ENCODE measurements at places on chromosomes 2 and 18. TPM values are rescaled to one million over a fixed set of nuclear protein-coding genes. Genes with fewer than 3 reads are reported as not detected.

DNA sequence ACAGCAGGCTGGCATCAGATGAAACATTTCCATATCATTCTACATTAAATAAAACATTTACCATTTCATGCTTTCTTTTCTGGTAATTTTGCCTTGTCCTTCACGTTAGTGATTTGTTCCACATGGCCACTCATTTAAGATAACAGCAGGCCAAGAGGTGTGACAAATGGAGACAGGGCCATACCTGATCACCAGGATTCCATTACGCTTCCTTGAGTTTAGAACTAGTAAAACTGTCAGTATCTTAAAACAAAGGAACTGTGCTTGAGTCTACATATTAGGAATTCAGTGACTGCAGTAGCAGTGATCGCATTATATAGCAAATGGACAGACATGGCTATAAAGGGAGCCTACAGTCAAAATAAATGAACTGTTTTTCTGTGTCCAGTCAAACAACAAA, 155.1 kb upstream of the FSHR start:
- H3K27me3 ChIP-seq, result no peaks in the 10 kb centered on the region
- H3K4me1 ChIP-seq, result no peaks in the 10 kb centered on the region
- no peak for DNase-seq
- H3K27ac ChIP-seq, result no peak overlapping the region
- no peaks in the 10 kb centered on the region for H3K36me3 ChIP-seq

- H3K4me1 ChIP-seq, result no peaks in the 10 kb centered on the region
- DNase-seq, result peak; percentile 64
- H3K36me3 ChIP-seq, result no peaks in the 10 kb centered on the region
These were observed 213.4 kb upstream of the GATA6 start for GRCh38 chr18:21955757-21956652.

GRCh38 chr2:47295131-47295980, 107.6 kb upstream of the MSH2 start:
- no peaks in the 10 kb centered on the region for H3K27me3 ChIP-seq
- H3K4me3 ChIP-seq, result no peak overlapping the region
- no peak overlapping the region for H3K27ac ChIP-seq

GRCh38 chr2:219525533-219526232, 11.4 kb downstream of the ASIC4 start:
- no peak overlapping the region for H3K4me3 ChIP-seq
- no peak overlapping the region for H3K27ac ChIP-seq

DNA sequence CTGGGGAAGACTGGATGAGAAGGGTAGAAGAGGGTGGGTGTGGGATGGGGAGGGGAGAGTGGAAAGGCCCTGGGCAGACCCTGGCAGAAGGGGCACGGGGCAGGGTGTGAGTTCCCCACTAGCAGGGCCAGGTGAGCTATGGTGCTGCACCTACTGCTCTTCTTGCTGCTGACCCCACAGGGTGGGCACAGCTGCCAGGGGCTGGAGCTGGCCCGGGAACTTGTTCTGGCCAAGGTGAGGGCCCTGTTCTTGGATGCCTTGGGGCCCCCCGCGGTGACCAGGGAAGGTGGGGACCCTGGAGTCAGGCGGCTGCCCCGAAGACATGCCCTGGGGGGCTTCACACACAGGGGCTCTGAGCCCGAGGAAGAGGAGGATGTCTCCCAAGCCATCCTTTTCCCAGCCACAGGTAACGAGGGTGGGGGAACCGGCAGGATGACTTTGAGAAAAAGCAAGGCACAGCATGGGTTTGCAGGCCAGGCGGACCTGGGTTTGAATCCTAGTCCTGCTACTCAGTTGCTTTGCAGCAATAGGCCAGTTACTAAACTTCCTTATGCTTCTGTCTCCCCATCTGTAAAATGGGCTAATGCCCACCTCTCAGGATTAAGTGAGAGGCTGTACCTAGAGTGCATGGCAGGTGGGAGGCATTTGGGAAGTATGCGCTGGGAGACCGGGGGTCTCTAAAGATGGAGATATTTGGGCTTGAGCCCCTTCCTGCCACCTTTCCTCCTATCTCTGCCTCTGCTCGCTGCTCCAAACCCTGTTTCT, at the start of gene INHA:
Gene INHA (plus strand): TSS at position 74 of the 765 bp plus-strand sequence. CDS start 65 bp downstream, at position 139.
- H3K27ac ChIP-seq, result peak within 1 kb of the TSS; percentile 35
- peak within 1 kb of the TSS; percentile 51 for H3K4me3 ChIP-seq

Gene ZNF521
- 16.4 TPM for total RNA-seq

GRCh38 chr2:64328415-64328722, 125.6 kb upstream of the LGALSL start:
- H3K27me3 ChIP-seq, result no peaks in the 10 kb centered on the region
- DNase-seq, result no peak
- H3K4me1 ChIP-seq, result peaks cover 12% of the 10 kb centered on the region
- no peak overlapping the region for H3K27ac ChIP-seq

Gene KIAA2012
- total RNA-seq, result 5.3 TPM

DNA sequence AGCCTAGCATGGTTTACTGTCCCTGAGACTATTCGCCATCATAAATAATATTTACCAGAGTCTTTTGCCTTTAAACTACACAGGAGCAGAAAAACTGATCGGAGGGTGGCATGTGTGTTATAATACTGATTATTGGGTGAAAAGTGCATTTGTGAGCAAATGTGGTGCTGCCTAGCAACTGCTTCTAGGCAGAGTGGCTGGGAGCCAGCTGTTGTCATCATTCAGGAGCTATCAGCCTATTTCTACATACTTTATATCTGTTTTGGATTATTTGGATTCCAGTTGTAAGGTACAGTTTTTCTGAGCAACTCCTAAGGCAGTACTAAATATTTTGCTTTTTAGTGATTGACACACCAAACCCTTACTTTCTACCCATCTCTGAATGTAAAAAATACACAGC, 75.0 kb upstream of the MSTN start:
- H3K4me1 ChIP-seq, result no peaks in the 10 kb centered on the region
- H3K36me3 ChIP-seq, result no peaks in the 10 kb centered on the region
- no peak overlapping the region for H3K27ac ChIP-seq
- peak; percentile 30 for DNase-seq
- no peak overlapping the region for H3K4me3 ChIP-seq

GRCh38 chr2:110837446-110838409, 105.4 kb downstream of the ACOXL start:
- H3K36me3 ChIP-seq, result no peaks in the 10 kb centered on the region
- peak; percentile 74 for DNase-seq
- peaks cover 40% of the 10 kb centered on the region for H3K4me1 ChIP-seq

Gene NT5DC4
- total RNA-seq, result 0.83 TPM

GRCh38 chr2:13821255-13821880, 811.1 kb upstream of the LRATD1 start:
- no peak overlapping the region for H3K4me3 ChIP-seq
- no peak overlapping the region for H3K27ac ChIP-seq
- H3K27me3 ChIP-seq, result no peaks in the 10 kb centered on the region
- no peaks in the 10 kb centered on the region for H3K4me1 ChIP-seq
- H3K36me3 ChIP-seq, result no peaks in the 10 kb centered on the region

GRCh38 chr2:160076914-160077313, 14.5 kb upstream of the PLA2R1 start:
- H3K4me3 ChIP-seq, result no peak overlapping the region
- no peaks in the 10 kb centered on the region for H3K4me1 ChIP-seq
- H3K27me3 ChIP-seq, result no peaks in the 10 kb centered on the region
- DNase-seq, result no peak
- no peak overlapping the region for H3K27ac ChIP-seq
- H3K36me3 ChIP-seq, result no peaks in the 10 kb centered on the region

Gene RAB17
- 44.9 TPM for total RNA-seq

GRCh38 chr2:187207126-187207525, 240.9 kb downstream of the CALCRL start:
- no peaks in the 10 kb centered on the region for H3K4me1 ChIP-seq
- no peak for DNase-seq
- H3K27me3 ChIP-seq, result no peaks in the 10 kb centered on the region
- H3K4me3 ChIP-seq, result no peak overlapping the region
- no peak overlapping the region for H3K27ac ChIP-seq
- no peaks in the 10 kb centered on the region for H3K36me3 ChIP-seq

- no peak overlapping the region for H3K27ac ChIP-seq
- H3K4me3 ChIP-seq, result no peak overlapping the region
- H3K4me1 ChIP-seq, result no peaks in the 10 kb centered on the region
These were observed 218.5 kb upstream of the SOX11 start for GRCh38 chr2:5473635-5474034.

- no peak for DNase-seq
- no peaks in the 10 kb centered on the region for H3K4me1 ChIP-seq
- H3K36me3 ChIP-seq, result no peaks in the 10 kb centered on the region
- no peaks in the 10 kb centered on the region for H3K27me3 ChIP-seq
These were observed 303.9 kb upstream of the DLGAP1 start for GRCh38 chr18:4758980-4759379.

GRCh38 chr2:179558010-179558934, 293.6 kb upstream of the SESTD1 start:
- H3K4me1 ChIP-seq, result no peaks in the 10 kb centered on the region
- no peaks in the 10 kb centered on the region for H3K27me3 ChIP-seq
- DNase-seq, result no peak
- H3K27ac ChIP-seq, result peak overlapping the region; percentile 26
- no peak overlapping the region for H3K4me3 ChIP-seq

GRCh38 chr2:101327863-101328394, 19.4 kb upstream of the RNF149 start:
- H3K4me3 ChIP-seq, result no peak overlapping the region
- peaks cover 20% of the 10 kb centered on the region for H3K4me1 ChIP-seq
- H3K36me3 ChIP-seq, result no peaks in the 10 kb centered on the region
- no peaks in the 10 kb centered on the region for H3K27me3 ChIP-seq
- peak; percentile 59 for DNase-seq

Gene OTOS
- not detected for total RNA-seq

- no peak overlapping the region for H3K27ac ChIP-seq
- H3K27me3 ChIP-seq, result no peaks in the 10 kb centered on the region
- H3K4me1 ChIP-seq, result no peaks in the 10 kb centered on the region
- no peak overlapping the region for H3K4me3 ChIP-seq
These were observed 82.3 kb downstream of the TFCP2L1 start for GRCh38 chr2:121202541-121203310.

DNA sequence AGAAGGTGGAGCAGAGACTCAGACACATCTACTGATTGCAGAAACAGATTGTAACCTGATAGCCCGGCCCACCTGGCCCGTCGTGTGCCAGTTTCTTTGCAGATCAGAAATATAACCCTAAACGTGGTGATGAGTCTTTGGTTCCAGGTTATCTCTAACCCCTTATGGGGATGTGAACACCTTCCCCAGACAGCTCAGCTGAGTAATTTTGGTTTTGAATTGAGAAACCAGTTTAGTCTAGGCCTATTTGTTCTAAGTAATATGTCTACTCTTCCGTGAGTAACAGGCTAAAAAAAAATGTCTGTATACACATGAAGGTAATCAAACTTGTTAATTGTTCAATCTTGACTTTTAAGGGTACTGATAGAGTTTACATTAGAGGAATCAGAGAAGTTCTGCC, 35.7 kb downstream of the RASGRP3 start:
- H3K4me3 ChIP-seq, result no peak overlapping the region
- no peaks in the 10 kb centered on the region for H3K27me3 ChIP-seq
- no peaks in the 10 kb centered on the region for H3K36me3 ChIP-seq
- no peak for DNase-seq
- H3K27ac ChIP-seq, result no peak overlapping the region
- no peaks in the 10 kb centered on the region for H3K4me1 ChIP-seq

DNA sequence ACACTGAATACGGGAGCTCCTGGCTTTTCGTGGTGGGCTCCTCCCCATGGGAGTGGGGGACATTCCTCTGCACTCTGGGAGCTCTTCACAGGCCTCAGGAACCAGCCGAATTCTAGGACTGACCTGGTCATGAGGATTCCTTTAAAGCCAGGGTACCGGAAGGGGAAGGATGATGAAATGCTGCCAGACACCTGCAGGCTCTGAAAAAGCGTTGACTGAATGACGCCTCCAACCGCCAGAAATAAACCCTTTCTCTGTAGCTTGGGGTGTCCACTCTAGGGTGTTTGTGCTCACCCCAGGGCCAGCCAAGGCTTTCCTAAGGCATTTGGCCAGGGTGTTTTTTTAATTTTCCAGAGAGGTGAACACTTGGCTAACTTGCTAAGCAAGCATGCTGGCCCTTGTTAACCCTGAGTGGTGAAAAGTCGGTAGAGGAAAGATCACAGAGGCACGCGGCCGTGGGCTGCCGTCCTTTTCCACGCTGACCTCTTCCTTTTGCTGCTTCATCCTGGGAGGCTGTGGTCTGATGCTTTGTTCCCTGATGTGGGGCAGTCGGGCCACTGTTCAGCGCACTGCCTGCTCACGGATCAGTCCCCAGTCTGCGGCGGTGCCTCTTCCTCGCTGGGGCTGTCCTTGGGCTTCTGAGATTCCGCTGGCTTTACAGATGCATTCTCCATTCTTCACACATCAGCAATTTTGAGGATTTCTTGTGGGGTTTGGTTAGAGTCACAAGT, 32.0 kb downstream of the IMPA2 start:
- H3K27me3 ChIP-seq, result no peaks in the 10 kb centered on the region
- DNase-seq, result no peak
- H3K4me3 ChIP-seq, result no peak overlapping the region
- peaks cover 34% of the 10 kb centered on the region for H3K4me1 ChIP-seq
- peaks cover 15% of the 10 kb centered on the region for H3K36me3 ChIP-seq

GRCh38 chr18:25287106-25287505, 64.9 kb downstream of the ZNF521 start:
- H3K4me1 ChIP-seq, result peaks cover 25% of the 10 kb centered on the region
- DNase-seq, result peak; percentile 26
- no peaks in the 10 kb centered on the region for H3K27me3 ChIP-seq

DNA sequence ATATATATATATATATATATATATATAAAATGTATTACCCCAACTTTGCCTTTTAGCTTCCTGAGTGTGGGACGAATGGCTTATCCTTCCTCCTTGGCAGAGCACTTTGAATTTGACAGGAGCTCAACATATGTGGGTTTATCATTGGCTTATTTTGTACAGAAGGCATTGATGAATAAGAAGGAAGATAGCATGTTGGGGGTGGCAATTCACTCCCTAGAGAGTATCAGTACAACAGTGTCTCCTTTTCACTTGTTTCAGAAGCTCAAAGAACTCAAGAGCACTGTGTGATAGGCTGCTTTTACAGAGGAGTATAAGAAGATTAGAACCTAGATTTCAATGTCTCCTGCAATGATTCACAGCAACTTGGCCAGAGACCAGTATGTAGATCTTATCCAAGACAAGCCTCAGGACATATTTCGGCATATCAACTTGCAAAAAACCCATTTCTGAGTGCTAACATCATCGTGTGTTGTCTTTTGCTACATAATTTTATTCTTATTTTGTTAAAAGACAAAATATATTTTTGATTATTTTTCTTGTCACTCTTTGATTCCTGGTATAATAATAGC, 345.8 kb downstream of the SOCS6 start:
- no peaks in the 10 kb centered on the region for H3K4me1 ChIP-seq
- H3K27me3 ChIP-seq, result no peaks in the 10 kb centered on the region
- no peak overlapping the region for H3K4me3 ChIP-seq
- DNase-seq, result no peak
- H3K27ac ChIP-seq, result no peak overlapping the region
- H3K36me3 ChIP-seq, result no peaks in the 10 kb centered on the region

DNA sequence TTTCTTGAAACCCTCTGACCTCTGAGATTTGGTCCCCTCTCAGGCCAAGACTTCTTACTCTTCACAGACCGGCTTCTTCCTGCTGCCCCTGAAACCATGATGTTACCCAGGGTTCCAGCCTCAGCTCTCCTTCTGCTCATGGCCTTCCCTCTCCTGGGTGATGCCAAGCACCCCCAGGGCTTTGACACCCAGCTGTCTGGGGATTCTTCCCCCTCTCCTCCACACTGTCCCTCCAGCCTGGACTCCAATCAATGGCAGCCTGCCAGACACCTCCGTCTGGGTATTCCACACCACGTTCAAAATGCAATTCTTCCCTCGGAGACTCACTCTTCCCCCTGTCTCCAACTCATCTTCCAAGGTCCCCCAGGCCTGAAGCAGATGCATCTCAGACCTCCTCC, 25.0 kb downstream of the SPP2 start:
- H3K27ac ChIP-seq, result no peak overlapping the region
- H3K4me1 ChIP-seq, result no peaks in the 10 kb centered on the region
- H3K4me3 ChIP-seq, result no peak overlapping the region
